Heart left ventricle (tissue), 16 donors: ENCODE measurements at places on chromosomes 2 and 18. TPM values are rescaled to one million over a fixed set of nuclear protein-coding genes. Genes with fewer than 3 reads are reported as not detected.

The CD226 gene
- 0.15 TPM for polyA plus RNA-seq

The SCYGR4 gene
- polyA plus RNA-seq, result not detected

The REG1A gene
- 5.7 TPM for polyA plus RNA-seq

The ST8SIA3 gene
- polyA plus RNA-seq, result not detected

The IL1R1 gene
- 12.8 TPM for polyA plus RNA-seq

The GALNT14 gene
- polyA plus RNA-seq, result 0.42 TPM

The TBC1D8 gene
- polyA plus RNA-seq, result 30.1 TPM

The PRKRA gene
- 40.4 TPM for polyA plus RNA-seq

The SDC1 gene
- polyA plus RNA-seq, result 0.15 TPM

The DES gene
- polyA plus RNA-seq, result 15,024 TPM

- DNase-seq, result no peak
Observed at GRCh38 chr2:28185891-28186290, 206.8 kb upstream of the FOSL2 start.

DNA sequence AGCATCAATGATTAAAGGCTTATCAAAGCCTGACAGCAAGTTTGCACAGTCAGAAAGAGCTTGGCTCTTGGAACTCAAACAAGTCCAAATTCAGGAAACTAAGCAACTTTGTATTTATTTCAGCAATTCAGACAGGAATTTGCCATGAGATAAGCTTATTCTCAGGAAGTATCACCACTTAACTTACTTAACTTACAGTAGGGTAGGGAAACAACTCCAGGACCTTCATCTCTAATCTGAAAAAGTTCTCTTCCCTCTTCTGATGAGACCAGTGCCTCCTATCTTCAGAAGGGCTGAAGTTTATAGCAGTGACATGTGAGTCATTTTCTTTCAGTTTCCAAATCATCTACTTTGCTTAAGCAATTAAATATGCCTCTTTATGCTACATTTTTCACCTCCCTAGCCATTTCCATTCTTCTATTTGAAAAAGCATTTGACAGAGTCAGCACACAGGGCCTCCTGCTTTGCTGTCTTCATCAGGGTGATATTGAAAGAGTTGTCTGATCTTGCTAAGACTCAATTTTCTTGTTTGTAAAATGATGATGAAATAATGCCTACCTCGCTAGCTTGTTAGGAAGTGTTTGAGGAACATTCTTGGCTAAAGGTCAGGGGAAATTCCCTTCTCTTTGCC is 389.5 kb downstream of the RND3 start:
- DNase-seq, result no peak

DNA sequence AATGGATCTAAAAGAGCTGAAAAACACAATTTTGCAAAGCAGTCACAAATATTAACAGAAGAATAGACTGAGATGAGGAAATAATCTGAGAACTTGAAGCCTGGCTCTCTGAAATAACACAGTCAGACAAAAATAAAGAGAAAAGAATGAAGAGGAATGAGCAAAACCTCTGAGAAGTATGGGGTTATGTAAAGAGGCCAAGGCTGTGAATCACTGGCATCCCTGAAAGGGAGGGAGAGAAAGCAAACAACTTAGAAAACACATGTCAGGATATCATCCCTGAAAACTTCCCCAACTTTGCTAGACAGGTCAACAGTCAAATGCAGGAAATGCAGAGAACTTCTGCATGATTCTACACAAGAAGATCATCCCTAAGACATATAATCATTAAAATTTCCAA is 73.5 kb upstream of the LHCGR start:
- no peak for DNase-seq

- no peak for DNase-seq
Observed at GRCh38 chr2:186717320-186718007, 23.6 kb downstream of the FAM171B start.

- DNase-seq, result no peak
Observed at GRCh38 chr2:146844226-146844990, 1000.4 kb upstream of the ACVR2A start.

- peak; percentile 15 for DNase-seq
Observed at GRCh38 chr2:26504002-26504401, 26.1 kb upstream of the OTOF start.

DNA sequence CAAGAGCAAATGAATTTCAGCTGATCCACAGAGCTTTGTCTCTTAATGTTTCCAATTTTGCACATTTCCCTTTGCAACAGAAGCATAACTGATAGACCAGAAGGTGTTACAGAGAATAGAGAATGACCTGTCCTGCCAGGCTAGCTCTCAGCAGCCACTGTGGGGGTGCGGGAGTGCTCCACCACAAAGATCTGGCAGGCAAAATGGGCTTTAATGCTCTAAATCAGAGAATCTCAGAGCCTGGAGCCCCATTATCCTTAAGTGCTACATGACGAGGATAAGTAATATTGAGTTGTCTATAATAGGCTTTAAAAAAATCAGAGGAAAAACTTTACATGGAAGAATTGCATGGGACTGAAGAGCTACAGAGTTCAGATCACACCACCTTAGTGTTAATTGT is 245.7 kb downstream of the PDE11A start:
- no peak for DNase-seq

- peak; percentile 63 for DNase-seq
Observed at GRCh38 chr2:170505631-170506275, 209.4 kb upstream of the SP5 start.

DNA sequence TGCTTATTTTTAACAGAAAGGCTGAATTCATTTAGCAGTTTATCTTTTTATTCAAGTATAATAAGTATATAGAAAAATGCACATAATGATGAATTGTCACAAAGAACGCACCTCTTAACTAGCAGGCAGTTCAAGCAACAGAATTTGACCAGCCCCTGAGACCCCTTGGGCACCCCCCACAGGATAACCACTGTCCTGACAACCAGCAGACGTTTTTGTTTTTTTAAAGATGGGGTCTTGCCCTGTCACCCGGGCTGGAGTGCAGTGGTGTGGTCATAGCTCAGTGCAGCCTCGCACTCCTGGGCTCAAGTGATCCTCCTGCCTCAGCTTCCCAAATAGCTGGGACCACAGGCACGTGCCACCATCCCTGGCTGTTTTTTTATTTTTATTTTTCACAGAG is 14.0 kb downstream of the PRELID3A start:
- no peak for DNase-seq

DNA sequence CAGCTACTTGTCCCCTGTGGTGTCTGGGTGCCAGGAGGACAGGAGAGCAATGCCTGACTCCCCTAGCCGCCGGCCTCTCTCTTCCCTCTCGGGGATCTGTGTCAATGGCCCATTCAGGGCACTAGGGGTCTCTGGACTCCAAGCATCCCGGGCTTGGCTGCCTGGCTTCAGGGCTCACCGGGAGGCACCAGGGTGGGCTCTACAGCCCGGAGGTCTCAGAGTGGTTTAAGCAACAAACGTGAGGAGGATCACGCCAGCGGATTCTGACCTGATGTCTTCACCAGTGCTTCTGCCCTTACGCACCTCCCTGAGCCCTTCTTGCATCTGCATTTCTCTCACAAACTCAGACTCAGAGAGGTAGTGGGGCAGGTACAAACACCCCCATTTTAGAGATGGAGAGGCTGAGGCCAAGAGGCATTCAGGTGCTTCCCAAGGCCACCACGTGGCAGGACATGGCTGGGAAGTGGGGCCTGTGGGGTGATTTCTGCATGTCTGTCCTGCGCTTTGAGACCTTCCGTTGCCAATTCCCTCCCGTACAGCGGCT is 243.0 kb downstream of the CELF4 start:
- peak; percentile 20 for DNase-seq

- DNase-seq, result no peak
Observed at GRCh38 chr2:137287913-137288639, 522.7 kb downstream of the THSD7B start.

- no peak for DNase-seq
Observed at GRCh38 chr2:130972410-130972809, 120.8 kb downstream of the FAM168B start.

DNA sequence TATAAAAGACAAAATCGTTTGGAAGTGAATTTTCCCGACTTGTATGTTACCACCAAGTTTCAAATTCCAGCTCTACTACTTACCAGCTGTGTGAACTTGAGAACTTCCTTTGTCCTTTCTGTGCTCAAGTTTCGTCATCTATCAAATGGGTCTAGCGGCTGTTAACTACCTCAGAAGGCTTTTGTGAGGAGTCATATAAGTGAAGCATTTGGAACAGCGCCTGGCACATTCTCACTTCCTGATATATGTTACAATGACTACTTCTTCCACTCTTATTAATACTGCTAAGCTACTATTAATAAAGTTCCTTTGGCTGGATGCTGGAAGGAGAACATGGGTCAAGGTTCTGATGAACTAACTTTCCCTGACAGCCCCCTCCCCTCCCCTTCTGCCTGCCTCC is 104.5 kb downstream of the MEIS1 start:
- no peak for DNase-seq

DNA sequence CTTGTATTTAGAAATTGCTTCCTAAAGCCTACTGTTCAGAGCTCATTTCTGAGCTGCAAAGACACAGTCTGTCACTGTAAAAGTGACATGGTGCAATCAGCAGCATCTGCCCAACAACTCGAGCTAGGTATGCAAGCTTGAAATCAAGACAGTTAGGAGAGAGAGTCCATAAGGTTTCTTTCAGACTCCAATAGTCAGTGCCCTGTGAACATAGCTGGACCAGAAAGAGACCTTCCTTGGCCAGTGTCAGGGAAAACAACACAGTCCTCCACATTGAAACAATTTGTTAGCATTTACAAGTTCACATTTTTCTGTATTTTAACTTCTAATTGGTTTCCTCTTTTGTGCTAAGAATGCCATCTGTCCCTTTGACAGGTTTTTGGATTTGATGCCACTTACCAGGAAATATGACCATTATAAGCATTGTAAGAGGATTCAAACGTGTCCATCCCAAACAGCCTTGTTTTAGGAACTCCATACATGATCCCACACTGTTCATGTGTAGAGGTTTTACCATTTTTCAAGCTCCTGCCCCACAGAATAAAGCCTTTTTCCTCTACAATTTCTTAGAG is 8.9 kb upstream of the MYCN start:
- DNase-seq, result no peak

DNA sequence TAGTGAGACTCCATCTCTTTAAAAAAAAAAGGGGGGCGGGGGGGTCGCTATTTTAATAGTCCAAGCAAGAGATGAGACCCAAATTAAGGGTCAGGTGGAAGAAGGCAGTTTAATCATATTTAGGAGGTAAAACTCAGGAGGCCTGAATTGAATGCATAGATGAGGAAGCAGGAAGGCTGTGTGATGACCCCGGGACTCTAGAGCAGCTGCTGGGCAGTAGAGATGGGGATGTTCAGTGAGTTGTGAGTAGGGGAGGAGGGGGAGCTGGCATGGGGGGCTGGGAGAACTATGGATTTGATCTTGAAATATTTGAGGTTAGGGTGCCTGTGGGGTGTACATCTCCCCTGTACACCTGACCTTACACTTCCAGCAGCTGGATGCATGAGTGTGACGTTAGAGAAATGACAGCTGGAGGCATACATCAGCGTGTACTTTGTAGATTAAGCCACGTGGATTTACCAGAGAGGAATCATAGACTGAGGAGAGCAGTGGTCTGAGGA is 41.0 kb downstream of the GALM start:
- DNase-seq, result no peak

- DNase-seq, result peak; percentile 93
Observed at GRCh38 chr2:215435870-215436704, at the start of gene FN1. Gene FN1 (minus strand): TSS chr2:215436068. CDS start chr2:215435802, 266 bp downstream.

- no peak for DNase-seq
Observed at GRCh38 chr2:27838502-27838901, 51.7 kb downstream of the RBKS start.

DNA sequence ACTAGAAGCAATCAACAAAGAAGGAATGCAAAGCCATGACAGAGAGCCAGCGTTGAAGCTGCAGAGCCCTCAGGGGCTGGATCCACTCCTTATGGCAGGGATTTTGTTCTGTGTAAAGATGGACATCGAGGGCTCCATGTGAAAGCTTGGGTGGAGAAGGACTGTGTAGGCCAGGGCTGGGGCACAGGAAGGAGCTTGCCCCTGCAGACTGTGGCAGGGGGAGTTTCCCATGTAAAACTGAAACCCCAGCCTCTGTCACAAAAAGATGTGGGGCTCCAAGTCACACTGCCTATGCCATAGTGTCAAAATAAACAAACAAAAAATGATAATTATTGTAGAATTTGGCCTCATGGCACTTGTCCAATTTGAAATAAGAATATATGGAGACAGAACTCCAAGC is 408.7 kb upstream of the HS6ST1 start:
- DNase-seq, result no peak

GRCh38 chr2:49162151-49162550 is 7.8 kb upstream of the FSHR start:
- no peak for DNase-seq

GRCh38 chr2:43161650-43162510 is 64.5 kb downstream of the ZFP36L2 start:
- DNase-seq, result no peak

GRCh38 chr18:21184396-21184996 is 57.5 kb upstream of the GREB1L start:
- no peak for DNase-seq

DNA sequence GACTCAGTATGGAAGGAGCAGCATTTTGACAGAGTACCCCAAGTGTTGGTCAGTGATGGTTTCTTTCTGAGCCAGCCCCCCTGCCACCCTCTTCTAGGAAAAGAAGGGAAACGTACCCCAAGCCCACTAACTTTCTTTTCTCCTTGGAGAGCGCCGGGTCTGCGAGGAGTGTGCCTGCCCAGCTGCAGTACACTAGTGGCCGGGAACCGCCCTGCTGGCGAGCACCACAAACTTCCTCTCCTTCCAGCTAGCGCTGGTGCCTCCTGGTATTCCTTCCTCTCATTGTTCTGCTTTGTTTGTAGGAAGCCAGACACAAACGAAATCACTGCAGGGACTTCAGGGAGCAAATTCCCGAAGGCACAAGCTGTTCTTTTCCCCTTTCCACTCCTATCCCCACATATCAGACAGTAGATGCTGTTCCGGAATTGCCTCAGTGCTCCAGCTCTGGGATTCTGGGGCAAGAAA is 1.8 kb downstream of the CCDC85A start:
- DNase-seq, result peak; percentile 73

GRCh38 chr2:190506666-190507065 is 27.9 kb downstream of the NEMP2 start:
- DNase-seq, result no peak

- DNase-seq, result peak; percentile 13
Observed at GRCh38 chr2:185245806-185246205, 492.8 kb upstream of the FSIP2 start.

DNA sequence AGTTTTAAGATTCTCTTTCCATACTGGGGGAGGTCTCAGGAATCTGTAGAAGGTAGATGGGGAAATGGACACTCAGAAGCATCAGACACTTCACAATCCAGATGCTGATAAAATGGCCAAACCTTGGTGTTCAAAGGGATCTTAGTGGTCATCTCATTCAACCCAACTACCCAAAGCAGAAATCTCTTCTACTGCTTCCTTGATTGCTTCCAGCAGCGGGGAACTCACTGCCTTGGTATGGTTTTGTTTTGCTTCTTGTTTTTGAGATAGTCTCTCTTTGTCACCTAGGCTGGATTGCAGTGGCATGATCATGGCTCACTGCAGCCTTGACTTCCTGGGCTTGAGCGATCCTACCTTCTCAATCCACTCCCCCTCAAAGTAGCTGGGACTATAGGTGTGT is 39.3 kb upstream of the PTMA start:
- no peak for DNase-seq
